ENCODE measurements at places on chromosomes 1 and 21.

DNA sequence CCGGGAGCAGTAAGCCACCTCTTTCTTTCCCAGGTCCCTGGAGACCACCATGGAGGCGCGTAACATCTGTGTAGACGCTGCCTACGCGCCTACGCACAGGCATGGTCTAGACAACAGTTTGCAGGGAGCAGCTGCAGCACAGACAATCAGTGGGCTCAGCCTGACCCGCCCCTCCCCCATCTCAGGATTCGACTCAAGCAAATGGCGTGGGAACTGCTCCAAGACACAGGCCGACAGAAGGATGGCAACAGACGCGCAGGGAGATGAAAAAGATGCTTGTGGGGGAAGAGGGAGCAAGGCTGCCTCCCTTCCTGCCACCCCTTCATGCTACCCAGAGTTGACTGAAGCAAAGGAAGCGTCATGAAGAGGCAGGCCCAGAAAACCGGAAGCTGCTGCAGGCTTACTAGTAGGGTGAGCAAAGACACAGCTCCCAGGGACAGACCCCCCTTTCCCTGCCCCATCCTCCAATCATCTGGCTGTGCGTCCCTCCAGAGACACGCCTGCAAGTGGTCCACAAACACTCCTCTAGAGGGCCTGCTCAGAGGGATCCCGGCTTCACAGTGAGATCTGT, 19.5 kb downstream of the STK40 start:
- no peak for DNase-seq

DNA sequence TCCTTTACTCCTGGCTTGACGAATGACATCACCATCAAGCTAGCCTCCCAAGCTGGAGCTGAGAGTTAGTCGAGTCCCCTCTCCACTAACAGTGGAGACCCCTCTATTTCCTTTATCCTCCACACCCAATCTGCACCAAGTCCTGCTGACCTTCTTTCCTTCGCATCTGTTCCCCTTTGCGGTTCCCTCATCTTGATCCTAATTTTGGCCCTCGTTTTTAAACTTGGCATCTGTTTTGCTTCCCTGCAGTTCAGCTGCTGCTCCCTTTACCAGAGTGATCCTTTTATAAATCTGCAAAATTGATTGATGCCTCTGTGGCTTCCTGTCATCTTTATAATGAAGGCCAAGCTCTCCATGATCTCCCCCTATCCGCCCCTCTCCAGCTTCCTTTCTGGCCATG, 49.0 kb upstream of the TSPAN2 start:
- no peak for DNase-seq

DNA sequence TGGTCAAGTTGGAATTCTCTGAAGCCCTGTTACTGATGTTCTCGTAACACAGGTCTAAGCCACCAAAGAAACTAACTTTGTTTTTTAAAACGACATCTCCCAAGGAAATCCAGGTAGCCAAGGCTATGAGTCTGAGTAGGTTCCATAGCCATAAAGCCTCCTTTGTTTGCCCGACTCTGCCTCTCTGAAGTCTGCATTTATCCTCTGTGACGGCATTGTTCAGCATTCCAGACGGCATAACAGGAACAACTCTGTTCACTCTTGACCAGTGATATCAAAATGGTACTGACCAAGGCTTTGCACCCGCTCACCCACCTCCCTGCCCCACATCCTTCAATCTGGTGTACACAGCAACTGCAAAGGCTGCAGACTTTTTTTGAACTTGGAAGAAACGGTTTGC, 14.8 kb downstream of the URB1 start:
- no peak for DNase-seq

- DNase-seq: no peak
Observed at GRCh38 chr1:99348397-99349132, 84.3 kb downstream of the PLPPR4 start.

GRCh38 chr1:234613128-234613875, 3.3 kb upstream of the IRF2BP2 start:
- DNase-seq: no peak

DNA sequence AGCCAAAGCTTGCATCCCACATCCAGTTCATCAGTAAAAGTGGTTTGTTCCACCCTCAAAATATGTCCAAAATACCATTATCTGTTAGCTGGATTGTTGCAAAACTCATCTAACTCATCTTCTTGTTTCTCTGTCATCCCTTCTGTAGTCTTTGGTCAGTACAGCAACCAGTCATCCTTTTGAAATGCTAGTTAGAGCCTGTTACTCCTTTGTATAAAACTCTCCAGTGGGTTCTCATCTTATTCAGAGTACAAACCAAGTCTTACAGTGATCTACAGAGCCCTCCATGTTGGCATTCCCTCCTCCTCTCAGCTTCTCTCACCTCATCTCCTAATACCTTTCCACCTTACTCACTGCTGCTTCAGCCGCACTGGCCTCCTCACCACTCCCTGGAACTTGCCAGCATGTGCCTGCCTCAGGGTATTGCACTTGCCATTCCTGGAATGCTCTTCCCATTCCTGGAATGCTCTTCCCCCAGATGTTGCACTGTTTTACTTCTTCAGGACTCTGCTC, 70.6 kb downstream of the LAMC1 start:
- no peak for DNase-seq

- DNase-seq: peak; percentile 1
Observed at GRCh38 chr1:199010492-199010891, 371.7 kb downstream of the PTPRC start.

DNA sequence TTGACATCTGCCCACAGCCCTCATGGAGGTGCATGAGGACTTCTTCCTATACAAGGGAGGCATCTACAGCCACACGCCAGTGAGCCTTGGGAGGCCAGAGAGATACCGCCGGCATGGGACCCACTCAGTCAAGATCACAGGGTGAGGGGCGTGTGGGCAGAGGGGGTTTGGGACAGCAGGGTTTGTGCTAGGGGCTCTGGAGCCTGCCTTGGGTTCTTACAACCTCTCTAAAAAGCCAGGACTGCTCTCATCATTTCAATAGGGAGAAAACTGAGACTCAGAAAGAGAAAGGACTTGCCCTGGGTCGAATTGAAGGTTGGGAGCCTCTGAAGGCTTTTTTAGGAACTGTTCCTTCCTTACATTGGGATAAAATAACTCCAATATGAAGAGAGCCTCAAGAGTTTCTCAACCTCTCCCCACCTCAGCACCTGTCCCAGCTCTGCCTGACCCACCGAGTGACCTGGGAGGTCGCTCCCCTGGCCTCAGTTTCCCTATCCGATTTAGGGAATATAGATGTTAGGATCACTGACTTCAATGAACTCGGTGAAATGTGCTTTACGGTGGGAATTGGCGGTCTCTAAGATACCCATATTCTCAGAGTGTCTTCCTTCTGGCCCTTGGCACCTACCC, 9.5 kb downstream of the TINAGL1 start:
- no peak for DNase-seq

GRCh38 chr21:41068967-41069642, 98.9 kb upstream of the BACE2 start:
- peak; percentile 13 for DNase-seq

DNA sequence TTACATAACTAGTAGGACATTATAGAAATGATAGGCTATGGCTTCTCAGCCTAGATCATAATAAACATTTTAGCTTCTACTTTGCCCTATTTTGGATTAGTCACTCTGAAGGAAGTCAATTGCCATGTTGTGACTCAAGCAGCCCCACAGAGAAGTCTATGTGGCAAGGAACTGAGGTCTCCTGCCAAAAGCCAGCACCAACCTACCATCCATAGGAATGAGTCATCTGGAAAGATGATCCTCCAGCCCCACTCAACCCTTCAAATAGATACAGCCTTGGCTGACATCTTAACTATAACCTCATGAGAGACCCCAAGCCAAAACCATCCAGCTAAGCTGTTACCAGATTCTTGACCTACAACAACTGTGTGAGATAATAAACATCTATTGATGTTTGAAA, 76.3 kb upstream of the BEND5 start:
- DNase-seq: no peak

DNA sequence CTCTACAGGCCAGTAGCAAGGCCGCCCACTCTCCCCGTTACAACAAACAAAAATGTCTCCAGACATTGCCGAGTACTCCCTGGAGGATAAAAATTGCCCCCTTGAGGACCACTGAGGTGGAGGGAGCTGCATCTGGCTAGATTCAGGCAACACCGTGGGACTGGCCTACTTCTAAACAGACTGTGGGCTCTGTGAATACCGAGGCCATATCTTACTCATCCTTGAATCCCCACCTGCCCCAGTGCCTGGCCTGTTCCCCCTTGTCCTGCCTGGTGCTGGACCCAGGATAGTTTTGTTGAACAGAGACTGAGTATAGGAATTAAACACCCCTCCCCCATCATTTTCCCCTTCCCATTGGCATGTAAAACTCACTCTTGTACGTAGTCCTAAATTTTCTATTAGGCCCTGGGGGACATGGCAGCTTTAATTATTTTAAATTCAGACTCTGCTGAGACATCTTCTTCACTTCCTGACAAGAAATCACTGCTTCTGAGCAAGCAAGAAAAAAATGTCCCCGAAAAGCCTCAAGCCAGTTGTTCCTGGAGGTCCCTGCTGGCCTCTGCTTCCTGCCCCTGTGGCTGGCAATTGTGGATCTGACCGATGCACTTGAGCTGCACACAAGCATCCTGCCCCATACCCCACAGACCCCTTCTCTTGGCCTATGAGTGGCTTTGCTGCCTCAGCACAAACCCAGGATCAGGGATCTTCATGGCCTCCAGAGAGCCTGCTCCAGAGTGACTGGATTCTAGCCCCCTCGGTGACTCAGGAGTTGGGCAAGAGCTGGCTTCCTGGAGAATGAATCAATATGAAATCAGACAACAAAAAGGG, 111.0 kb downstream of the ACTL8 start:
- no peak for DNase-seq

DNA sequence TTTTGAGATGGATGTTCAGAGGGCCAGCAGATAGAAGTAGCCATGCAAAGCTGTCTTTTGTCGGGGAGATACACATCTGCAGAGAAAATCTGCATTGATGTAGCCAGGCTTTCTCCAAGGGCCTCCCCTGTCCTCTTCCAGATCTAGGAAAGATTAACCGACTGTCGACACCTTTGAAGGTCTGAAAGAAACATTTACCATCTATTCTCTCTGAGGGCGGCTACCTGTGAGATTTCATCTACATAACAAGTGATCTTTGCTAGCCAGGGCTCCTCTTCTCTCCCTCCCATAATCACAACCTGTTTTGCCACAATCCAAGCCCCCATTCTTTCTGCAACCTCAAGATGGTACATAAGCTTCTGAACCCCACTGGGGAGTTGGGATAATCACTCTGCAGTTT, 193.6 kb downstream of the RGS7 start:
- no peak for DNase-seq

- no peak for DNase-seq
Observed at GRCh38 chr1:75133750-75134646, at the start of gene LHX8. TSS of gene LHX8 (plus strand) at chr1:75134388. CDS start at chr1:75136615, 2,227 bp downstream.

GRCh38 chr1:178354816-178355215, 141.9 kb downstream of the CLEC20A start:
- DNase-seq: no peak

- DNase-seq: no peak
Observed at GRCh38 chr1:246526380-246526779, 19.3 kb upstream of the SMYD3 start.

GRCh38 chr21:33881689-33882440, 33.7 kb downstream of the ATP5PO start:
- no peak for DNase-seq

All from stimulated activated CD8-positive, alpha-beta memory T cell treated with anti-CD3 and anti-CD28 coated beads, Interleukin-12 subunit alpha, Interleukin-12 subunit beta, amount 100 ng/mL, for 1 hour (primary cell).